ENCODE measurements at places on chromosomes 5 and 9. TPM values are rescaled to one million over a fixed set of nuclear protein-coding genes. Genes with fewer than 3 reads are reported as not detected.

Gene RFESD
- total RNA-seq = 0.55 TPM

- no peak for DNase-seq
These were observed 138.8 kb upstream of the WWC1 start for GRCh38 chr5:168152660-168153059.

DNA sequence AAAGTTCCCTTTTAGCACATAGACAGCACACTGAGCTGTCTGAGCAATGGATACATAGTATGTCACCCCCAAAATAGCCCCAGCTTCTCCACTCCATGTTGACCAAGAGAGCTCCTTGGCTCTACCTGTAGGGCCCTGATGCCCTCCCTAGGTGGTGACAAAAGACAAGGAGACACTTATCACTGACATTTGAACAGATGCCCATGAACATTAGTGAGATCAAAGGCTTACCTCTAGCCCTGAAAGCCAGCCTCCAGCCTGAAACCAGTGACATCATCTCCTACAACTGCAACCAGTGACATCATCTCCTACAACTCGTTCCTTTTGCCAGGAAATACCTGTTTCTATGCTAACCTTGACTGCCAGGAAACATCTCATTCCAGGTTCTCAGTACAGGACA is 122.7 kb downstream of the FSTL4 start:
- DNase-seq = no peak

GRCh38 chr5:160342413-160342941 is 27.9 kb downstream of the C1QTNF2 start:
- DNase-seq = no peak

Gene FOXD4L3
- total RNA-seq = not detected

DNA sequence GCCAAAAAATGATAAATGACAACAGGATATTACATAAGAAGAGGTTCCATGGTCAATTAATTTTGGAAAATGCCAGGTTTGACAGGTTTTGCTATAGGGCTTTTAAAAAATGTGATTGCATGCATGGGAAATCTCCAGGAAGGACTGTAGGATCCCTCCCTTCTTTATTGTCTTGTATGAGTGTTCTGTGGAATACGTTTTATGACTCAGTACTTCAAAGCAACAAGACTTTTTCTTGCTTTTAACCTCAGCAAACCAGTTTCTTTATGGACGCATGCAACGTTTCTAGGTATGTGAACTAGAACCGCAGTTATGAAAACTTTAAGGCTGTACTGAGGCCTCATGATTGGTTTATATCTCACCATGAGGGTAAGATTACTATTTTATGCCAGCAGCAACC is 76.6 kb upstream of the NTRK2 start:
- no peak for DNase-seq

Gene CPEB4
- total RNA-seq = 42.1 TPM

GRCh38 chr9:131469951-131470350 is 32.8 kb upstream of the POMT1 start:
- no peak for DNase-seq

GRCh38 chr9:78559449-78559885 is 262.5 kb downstream of the PSAT1 start:
- DNase-seq = no peak

Gene FASTKD3
- total RNA-seq = 7.6 TPM

DNA sequence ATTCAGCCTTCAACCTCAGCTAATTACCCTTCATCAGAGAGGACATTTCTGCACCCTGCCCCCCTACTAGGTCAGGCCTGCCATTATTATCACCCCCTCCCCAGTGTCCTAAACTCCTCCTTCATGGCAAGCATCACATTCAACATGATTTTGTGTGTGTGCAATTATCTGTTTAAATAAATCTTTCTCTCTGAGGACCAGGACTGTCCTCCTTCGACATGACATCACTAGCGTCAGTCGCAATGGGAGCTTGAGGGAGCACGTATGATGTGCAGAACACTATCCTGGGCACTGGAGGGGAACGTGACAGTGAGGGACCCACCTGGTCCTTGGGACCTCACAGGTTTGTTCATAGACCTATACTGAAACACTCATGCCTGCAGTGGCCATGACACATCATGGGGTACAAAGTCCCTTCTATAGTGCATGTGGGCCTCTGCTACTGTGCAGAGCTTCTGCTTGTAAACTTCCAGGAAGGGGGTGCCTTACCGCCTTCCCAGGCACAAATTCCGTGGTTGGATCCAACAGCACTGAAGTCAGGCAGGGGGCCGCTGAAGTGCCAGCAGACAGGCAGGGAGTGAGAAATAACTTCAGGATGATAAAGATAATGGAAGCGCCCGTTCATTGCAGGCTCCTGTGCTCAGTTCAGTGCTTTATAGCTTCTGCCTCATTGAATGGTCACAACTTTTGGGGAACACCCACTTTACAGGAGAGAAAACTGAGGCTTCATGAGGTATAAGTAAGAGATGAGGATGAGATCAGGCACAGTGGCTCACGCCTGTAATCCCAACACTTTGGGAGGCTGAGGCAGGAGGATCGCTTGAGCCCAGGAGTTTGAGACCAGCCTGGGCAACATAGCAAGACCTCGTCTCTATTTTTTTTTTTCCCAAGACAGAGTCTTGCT is 36.0 kb upstream of the STXBP1 start:
- peak; percentile 56 for DNase-seq

GRCh38 chr9:34994260-34994899 is 4.8 kb downstream of the DNAJB5 start:
- DNase-seq = no peak

Gene S1PR3
- total RNA-seq = 1.7 TPM

GRCh38 chr9:125906144-125906543 is 159.0 kb downstream of the PBX3 start:
- DNase-seq = no peak

- DNase-seq = no peak
These were observed 98.2 kb downstream of the USP20 start for GRCh38 chr9:129933185-129934040.

Gene CBY3
- not detected for total RNA-seq

Gene MGAT4B
- 465 TPM for total RNA-seq

DNA sequence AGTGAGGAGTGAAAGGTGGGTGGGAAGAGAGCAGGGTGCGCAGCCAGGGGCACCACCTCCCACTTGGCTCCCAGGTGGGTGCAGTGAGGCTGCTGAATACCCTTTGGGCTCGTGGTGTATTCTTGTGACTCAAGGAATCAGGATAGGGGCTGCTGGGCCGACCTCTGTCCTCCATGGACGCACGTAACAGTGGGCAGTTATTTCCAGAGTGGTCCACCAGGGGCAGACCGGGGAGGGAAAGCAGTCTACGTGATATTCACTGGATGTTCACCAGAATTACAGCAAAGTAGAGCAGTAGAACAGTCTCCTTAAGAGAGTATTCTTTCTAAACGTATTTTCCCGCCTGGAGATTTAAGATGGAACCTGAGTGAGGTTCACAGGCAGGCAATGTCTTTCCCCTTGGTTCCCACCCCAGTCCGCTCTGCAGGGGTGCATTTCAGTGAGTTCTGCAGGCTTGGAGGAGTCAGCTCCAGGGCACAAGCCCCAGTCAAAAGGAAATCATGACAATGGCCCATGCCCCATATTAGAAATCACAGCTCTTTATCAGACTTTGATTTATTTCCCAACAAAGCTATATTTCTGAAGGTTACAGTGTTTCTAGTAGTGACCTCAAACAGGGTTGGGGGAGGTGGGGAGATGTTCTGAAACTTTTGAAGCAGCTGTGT is 88.7 kb downstream of the SYK start:
- DNase-seq = no peak

DNA sequence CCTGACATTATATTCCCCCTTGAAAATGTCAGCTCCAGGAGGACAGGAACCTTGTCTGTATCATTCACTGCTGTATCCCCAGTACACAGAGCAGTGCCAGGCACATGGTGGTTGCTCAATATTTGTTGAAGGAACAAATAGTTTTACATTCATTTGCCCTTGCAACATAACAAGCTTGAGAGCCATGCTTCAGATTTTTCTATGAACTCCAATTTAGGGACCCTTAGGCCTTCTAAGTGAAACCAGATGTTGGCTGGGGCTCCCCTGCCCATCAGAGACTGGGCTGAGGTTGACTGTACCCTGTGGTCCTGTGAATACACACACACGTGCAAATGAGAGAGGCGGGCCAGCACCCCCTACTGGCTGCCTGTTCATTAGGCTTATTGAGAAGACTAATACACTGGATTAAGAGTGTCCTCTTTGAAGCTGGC is 214.9 kb upstream of the WWC1 start:
- DNase-seq = no peak

GRCh38 chr9:68775003-68775730 is 70.1 kb downstream of the PIP5K1B start:
- DNase-seq = no peak

DNA sequence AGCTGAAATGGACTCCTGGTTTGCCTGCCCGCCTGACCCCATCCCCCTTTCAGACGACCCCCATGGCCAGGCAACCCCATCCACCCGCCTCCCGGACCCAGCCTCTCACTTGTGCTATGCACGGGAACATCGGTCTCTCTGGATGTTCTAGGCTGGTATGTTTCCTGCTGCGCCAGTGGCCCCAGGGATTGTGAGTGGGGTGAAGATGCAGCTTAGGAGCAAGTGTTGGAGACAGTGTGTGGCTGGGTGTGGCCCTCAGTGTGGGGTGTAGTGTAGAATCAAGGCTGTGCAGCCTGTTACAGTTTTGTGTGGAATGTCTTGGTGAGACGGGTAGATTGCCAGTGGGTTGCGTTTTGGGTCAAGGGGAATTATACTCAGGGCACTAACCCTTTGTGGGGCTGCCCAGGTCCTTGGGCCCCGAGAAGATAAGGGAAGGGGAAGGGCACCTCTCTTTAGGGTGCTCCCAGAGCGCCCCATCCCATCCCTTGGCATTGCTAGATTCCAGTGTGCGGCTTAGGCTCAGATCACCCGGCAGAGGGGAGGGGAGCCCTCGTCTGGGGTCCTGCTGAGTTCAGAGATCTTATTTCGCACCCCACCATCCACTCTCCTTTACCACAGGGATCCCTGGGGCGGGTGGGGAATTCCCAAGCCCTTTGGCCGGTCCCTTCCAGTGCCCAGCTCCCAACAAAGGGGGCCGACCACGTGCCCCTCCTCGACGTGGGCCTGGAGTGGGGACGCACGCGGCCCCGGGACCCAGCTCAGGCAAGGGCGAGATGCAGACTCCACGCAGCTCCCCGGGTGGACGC is 4.6 kb downstream of the IER5L start:
- no peak for DNase-seq

DNA sequence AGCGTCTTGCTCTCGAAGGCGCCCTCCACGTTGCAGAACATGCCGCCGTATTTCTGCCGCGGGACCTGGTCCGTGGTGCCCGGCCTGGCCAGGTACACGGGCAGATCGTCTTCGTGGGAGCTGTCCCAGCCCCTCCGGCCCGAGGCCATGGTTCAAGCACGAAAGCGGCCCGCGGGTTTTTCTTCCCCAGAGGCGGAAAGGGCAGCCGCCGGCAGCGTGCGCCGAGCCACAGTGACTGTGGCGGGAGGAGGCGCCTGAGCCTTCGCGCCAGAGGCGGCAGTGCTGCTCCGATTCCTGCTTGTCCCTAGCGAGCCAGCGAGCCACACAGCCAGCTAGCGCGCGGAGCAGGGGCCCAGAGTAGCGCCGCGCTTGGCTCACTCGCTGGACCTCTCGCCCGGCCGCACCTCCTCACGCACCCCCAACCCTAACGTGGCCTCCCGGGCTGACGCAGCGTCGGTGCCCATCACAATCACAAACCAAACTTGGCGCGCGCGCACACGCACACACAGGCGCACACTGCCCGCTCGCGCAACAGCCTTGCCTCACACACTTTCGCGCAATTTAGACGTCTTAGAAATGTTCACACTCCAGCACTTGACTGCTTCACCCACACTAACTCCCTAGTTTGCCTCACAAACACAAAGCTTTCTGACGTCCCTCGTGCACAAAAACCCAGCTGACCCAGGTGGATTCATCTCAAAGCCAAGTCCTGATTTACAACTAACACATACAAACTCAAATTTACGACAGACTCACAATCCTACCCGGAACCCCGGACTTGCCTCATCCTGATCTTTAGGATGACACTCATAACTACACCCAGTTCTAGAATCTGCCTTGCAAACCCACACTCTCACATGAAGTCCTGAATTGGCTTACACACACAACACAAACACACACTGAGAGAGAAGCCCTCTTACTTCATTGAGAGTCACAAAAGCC is at the start of gene DPYSL3:
Gene DPYSL3, minus strand, starts transcription at position 359 of the 942 bp plus-strand sequence. Its CDS starts 210 bp downstream, at position 149.
- peak; percentile 52 for DNase-seq

DNA sequence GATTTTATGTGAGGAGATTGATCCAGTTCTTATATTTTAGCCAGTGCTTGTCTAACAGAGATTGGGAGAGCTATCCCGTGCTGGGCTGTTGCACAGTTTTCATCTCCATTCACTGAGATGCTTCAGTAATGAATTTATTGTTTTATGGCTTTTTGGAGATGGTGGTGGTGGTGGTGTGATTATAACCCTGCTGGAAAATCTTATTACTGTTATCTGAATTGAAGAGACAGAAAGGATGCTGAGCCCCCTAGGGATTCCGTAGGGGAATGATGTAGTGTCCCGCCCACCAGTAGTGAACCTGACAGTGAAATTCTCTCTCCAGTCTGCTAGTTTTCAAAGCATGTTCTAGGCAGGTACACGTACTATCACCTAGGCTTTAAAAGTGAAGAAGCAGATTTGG is 1.9 kb downstream of the RAI14 start:
- no peak for DNase-seq

- no peak for DNase-seq
These were observed 6.9 kb upstream of the TPM2 start for GRCh38 chr9:35696520-35697215.
